LHCN-M2 (cell line): ENCODE measurements at places on chromosomes 3 and 15. TPM values are rescaled to one million over a fixed set of nuclear protein-coding genes. Genes with fewer than 3 reads are reported as not detected.

GRCh38 chr3:157544501-157545130 is 41.4 kb upstream of the VEPH1 start:
- peak; percentile 90 for DNase-seq

- DNase-seq = no peak
These were observed 39.3 kb downstream of the IL1RAP start for GRCh38 chr3:190552969-190553759.

GRCh38 chr3:155096303-155097008 is 16.3 kb downstream of the MME start:
- no peak for DNase-seq

- no peak for DNase-seq
These were observed 21.8 kb upstream of the BCHE start for GRCh38 chr3:165859061-165859460.

- no peak for DNase-seq
These were observed 26.3 kb downstream of the SYNPR start for GRCh38 chr3:63304421-63304820.

- peak; percentile 90 for DNase-seq
These were observed 13.0 kb downstream of the ZFAND6 start for GRCh38 chr15:80072285-80072994.

DNA sequence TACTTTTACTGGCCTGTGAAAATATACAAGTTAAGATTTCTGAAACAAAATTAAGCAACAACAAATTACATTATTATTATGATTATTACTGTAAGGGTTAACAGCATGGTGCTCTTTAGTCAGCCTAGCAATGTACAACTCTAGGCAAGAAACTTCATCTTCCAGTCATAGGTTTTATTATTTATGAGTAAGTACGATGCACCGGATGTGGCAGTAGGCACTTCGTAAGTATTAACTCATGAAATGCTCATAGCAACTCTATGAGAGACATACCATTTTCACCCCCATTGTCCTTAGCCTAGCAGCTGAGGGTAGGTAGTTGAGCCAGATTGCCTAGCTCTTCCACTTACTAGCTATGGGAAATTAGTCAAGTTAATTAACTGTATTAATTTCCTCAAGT is 68.0 kb upstream of the PTPRG start:
- DNase-seq = no peak

TRIM42 gene
- not detected in 2 replicates for total RNA-seq

- DNase-seq = no peak
These were observed 389.5 kb downstream of the LRTM1 start for GRCh38 chr3:54538346-54538745.

GRCh38 chr15:63051156-63052066 is 8.9 kb downstream of the TPM1 start:
- no peak for DNase-seq

- DNase-seq = peak; percentile 92
These were observed 23.5 kb upstream of the LRRFIP2 start for GRCh38 chr3:37197810-37198371.

CPEB1 gene
- total RNA-seq = 6.0 and 6.3 TPM in 2 replicates

GRCh38 chr3:184320104-184320445 is 5.7 kb downstream of the EIF4G1 start:
- peak; percentile 95 for DNase-seq

- no peak for DNase-seq
These were observed 24.4 kb downstream of the CORO2B start for GRCh38 chr15:68603216-68603595.

DNA sequence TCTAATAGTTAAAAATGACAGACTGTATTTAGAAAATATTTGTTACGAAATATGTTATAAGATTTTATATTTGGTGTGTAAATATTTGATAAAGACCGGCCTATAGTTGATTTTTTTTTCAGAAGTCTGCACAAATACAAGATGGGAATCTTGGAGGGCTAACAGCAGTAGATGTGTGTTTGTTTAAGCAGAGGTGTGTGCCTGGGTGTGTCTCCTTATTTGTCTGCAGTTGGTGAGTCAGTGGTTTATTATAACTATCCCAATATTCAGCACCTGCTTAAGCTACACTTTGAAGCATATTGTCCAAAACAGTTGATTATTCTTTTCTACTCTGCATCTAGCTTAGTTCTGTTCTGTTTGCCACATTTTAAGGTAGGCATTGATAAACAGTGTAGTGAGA is 12.4 kb downstream of the GLCE start:
- DNase-seq = no peak

C2CD4A gene
- not detected in 2 replicates for total RNA-seq

CCDC54 gene
- not detected in 2 replicates for total RNA-seq

DNA sequence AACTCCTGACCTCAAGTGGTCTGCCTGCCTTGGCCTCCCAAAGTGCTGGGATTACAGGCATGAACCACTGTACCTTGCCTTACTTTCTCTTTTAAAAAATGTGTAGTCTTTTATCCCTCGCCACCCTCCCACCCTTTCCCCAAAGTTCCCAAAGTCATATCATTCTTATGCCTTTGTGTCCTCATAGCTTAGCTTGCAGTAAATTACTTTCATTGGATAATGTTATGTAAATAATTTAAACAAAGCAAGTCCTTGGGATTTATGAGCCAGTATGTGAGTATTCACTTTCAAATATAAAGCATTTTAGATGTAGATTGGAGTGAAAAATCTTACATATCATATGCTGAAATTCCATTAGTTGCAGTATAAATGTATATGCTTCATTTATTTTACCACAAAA is 11.0 kb downstream of the GTF2A2 start:
- DNase-seq = no peak

DNA sequence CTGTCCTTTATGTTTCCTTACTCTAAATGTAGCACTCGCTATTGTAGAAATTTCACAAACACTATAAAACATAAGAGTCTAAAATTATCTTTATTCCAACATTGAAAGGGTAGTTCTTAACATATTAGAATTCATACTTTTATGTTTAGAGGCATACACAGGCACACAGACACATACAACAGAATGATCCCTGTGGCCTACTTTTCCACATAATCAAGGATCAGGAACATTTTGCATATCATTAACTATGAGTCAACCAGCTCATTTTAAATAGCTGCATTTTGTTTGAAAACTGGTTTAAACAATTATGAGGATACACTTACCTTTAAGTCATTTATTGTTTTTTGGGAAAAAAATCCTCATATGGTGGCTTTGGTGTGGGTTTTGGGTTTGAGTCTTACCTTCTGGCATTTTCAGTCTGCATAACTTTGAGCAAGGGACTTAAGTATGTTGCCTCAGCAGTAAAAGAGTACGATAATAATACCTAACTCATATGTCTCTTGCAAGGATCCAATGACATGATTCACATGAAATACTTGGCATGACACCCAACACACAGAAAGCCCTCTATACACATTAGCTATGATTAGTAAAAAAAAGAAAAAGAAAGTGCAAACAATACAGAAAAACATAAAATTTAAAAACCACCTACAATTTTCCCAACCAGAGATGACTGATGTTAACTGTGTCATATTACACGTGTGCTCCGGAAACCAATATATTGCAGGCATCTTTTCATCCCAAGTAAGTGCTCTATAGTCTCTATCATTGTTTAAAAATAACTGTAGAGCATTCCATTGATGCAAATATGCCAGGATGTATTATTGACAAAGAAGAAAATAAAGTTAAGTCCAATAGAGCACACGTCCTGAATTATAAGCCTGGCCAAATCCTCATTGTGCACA is 213.1 kb upstream of the ADAMTS9 start:
- no peak for DNase-seq

- DNase-seq = no peak
These were observed 794 bp downstream of the LRIG1 start for GRCh38 chr3:66499881-66500575.

DNA sequence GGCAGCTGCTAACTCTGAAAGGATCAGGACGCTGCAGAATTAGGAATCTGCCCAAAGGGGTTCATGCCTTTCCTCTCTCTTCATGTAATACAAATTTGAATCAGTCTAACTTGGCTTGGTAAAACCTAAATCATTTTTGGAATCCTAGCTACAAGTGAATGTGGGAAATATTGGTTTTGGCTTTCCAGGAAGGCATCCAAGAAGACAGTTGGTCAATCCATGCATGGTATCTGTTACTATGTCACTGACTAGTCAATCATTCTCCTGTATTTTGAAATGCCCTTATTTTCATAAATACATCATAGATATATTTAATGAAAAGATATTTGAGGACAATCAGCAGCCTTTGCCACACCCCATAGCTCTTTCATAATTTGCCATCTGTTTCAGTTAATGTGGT is 7.5 kb upstream of the PLS1 start:
- DNase-seq = no peak

AGBL1 gene
- total RNA-seq = under 0.01 TPM in 1 of 2 replicates, not detected in the other

DNA sequence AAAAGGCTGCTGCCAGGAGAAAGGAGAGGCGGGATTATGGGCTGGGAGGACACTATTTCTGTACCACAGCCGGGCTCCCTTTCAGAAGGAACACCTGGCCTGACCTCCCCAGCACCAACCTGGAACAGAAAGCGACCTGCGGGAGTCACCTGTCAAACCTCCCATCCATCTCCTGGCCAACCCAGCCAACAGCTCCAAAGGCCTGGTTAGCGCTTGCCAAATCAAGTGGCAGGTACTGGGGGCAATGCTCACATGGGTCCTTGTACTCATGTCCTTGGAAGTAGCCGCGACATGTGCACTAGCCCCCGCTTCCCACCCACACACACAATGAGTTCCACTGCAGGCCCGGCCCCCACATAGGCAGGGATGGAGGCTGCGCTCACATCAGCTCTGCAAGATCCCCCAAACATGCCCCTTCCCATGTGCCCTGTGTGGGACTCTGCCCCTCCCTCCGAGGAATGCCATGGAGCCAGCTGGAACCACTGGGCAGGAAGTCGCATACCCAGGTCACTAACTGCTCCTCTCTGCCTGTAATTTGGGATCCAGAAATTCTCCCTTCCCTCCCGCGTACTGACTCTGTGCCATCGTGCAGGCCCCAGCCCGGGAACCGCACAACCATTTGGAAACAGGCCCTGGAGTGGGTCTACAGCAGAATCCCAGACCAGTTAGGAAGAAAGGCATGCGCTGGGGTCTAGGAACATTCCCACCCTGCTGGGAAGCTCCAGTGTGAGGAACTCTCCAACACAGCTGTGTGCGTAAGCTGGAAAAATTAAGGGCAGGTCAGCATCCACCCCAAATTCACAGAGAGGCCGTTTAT is 98.9 kb downstream of the LRIG1 start:
- DNase-seq = no peak

SLC28A2 gene
- total RNA-seq = not detected in 2 replicates

KNG1 gene
- total RNA-seq = not detected in 2 replicates

- DNase-seq = no peak
These were observed 59.0 kb downstream of the RORA start for GRCh38 chr15:61169904-61170695.

PPP2R3A gene
- total RNA-seq = 15.3 and 16.4 TPM in 2 replicates

TUSC7 gene
- not detected in 2 replicates for total RNA-seq

- no peak for DNase-seq
These were observed 3.3 kb upstream of the ACTR8 start for GRCh38 chr3:53885239-53885638.

DNA sequence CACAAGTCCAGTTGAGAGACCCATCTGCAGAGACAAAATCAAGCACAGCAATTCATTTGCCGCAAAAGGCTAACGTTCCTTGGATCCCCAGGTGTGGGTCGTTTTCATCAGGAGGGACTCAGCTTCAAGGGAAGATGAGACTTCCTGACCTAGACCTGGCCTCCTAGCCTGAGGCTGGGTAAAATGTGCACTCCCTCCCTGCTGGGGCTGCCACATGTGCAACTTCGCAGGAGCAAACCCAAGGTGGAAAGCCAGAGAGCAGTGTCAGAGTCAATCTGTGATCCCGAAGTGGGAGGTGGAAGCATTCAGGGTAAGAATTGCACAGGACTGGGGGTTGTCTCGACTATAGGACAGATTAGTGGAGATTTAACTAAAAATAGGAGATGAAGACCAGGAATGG is 164.7 kb upstream of the UMPS start:
- DNase-seq = no peak

GRCh38 chr3:190205739-190206138 is 85.0 kb upstream of the P3H2 start:
- peak; percentile 69 for DNase-seq

- DNase-seq = peak; percentile 29
These were observed 32.8 kb downstream of the NCEH1 start for GRCh38 chr3:172678068-172678467.

- DNase-seq = no peak
These were observed 10.2 kb upstream of the NR2E3 start for GRCh38 chr15:71800190-71800589.

DNA sequence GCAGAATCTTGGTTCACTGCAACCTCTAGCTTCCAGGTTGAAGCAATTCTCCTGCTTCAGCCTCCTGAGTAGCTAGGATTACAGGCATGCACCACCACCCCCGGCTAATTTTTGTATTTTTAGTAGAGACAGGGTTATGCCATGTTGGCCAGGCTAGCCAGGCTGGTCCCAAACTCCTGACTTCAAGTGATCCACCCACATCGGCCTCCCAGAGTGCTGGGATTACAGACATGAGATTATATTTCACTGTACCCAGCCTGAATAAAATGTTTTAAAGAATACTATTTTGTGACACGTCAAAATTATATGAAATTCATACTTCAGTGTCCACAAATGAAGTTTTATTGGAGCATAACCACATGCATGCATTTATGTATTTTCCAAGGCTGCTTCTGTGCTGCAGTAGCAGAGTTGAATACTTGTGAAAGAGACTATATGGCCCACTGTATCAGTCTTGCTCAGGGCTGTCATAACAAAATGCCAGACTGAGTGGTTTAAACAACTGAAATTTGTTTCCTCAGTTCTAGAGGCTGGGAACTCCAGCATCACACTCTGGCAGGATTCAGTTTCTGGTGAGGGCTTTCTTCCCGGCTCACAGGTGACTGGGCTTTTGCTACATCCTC is 77.2 kb downstream of the PRTG start:
- no peak for DNase-seq

- DNase-seq = peak; percentile 24
These were observed 52.0 kb downstream of the OXNAD1 start for GRCh38 chr3:16316847-16317560.

GRCh38 chr3:135081856-135082434 is 286.9 kb downstream of the EPHB1 start:
- DNase-seq = no peak

GRCh38 chr3:161420746-161421145 is 49.4 kb upstream of the SPTSSB start:
- no peak for DNase-seq

DNA sequence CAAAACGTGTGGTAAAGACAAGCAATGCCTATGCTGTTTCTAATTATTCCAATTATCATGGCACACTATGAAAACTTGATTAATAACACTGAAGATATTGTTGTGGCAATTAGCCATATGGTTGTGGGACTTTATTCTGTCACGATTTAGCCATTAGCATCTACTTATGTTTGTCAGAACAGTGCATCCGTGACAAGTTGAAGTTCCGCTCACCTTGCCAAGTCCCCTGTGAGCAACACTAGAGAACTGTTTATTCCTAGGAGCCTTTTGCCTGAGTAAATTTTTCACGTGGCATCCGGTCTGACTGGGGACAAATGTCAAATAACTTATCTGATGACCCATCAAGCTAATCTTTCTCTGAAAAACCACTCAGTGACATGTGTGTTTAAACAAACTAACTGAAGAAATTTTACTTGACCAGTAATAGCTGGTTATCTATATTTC is 403.3 kb downstream of the TBC1D5 start:
- no peak for DNase-seq

- no peak for DNase-seq
These were observed 12.2 kb downstream of the NEK10 start for GRCh38 chr3:27356976-27357375.

MORC1 gene
- not detected in 2 replicates for total RNA-seq
